ENCODE measurements at places on chromosomes 1 and 21. TPM values are rescaled to one million over a fixed set of nuclear protein-coding genes. Genes with fewer than 3 reads are reported as not detected.

Gene KLF17
- not detected for total RNA-seq

Gene SPATA21
- not detected for total RNA-seq

Gene RNU1-2
- not detected for total RNA-seq

Gene CD52
- total RNA-seq, result 5.8 TPM

Gene CCDC17
- total RNA-seq, result 0.52 TPM

Gene C1QTNF12
- not detected for total RNA-seq

Gene RLF
- 12.6 TPM for total RNA-seq

GRCh38 chr1:104906141-104906540 is 1156.4 kb downstream of the AMY1C start:
- no peak for DNase-seq

DNA sequence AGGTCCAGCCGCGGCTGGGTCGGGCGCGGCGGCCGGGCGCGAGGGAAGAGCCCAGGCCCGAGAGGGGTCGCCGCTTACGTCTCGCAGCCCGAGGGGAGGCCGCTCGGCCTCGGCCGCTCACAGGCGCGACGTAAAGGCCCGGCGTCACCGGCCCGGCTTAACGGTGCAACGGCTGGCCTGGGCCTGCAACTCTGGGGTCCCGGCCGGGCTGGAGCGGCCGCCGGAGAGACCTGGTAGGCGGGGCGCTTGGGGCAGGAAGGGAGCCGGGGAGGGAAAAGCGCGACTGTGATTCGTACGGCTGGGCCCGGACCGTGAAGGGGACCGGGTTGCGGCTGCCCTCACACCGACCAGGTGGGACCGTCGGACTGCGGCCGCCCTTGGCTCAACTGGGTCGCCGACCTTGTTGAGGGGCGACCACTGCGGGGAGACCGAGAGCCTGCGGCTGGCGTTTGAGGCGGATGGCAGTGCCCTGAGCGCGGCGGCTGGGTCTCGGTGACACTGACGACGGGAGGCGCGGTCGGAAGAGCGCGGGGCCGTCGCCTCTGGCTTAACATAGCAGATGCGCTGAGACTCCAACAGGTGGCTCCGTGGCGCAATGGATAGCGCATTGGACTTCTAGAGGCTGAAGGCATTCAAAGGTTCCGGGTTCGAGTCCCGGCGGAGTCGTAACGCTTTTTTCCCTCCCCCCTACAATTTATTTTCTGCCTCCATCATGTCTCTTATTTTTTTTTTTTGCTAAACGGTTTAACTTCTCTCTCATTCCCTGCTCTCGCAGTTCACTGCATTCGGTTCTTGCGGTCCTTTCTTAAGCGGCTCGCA is 31.8 kb downstream of the DNTTIP2 start:
- DNase-seq, result peak; percentile 91

DNA sequence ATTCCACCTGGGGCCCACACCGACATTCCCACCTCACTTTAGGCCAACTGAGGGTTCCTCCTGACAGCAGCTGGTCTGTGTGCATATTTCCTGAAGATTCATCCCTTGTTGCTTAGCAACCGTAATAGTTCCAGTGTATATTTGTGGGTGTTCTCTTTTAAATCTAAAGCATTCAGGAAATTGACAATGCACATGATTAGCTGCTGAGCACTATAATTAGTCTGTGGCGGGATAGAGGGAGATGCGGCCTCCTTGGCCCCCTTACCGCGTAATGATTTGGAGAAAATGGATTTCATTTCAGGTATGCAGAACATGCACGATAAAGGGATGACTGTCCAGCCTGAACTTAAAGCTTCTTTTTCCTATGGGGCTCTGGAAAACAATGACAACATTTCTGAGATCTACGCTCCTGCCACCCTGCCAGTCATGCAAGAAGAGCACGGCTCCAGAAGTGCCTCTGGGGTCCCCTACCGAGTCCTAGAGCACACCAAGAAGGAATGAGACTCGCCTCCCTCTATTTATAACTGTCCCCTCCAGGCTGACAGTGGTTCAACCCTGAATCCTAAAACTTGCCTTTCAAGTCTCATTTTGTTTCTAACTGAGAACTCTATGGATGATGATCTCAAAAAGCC is 33.8 kb upstream of the RCAN3 start:
- no peak for DNase-seq

GRCh38 chr1:178161516-178161915 is 67.6 kb downstream of the RASAL2 start:
- DNase-seq, result no peak

DNA sequence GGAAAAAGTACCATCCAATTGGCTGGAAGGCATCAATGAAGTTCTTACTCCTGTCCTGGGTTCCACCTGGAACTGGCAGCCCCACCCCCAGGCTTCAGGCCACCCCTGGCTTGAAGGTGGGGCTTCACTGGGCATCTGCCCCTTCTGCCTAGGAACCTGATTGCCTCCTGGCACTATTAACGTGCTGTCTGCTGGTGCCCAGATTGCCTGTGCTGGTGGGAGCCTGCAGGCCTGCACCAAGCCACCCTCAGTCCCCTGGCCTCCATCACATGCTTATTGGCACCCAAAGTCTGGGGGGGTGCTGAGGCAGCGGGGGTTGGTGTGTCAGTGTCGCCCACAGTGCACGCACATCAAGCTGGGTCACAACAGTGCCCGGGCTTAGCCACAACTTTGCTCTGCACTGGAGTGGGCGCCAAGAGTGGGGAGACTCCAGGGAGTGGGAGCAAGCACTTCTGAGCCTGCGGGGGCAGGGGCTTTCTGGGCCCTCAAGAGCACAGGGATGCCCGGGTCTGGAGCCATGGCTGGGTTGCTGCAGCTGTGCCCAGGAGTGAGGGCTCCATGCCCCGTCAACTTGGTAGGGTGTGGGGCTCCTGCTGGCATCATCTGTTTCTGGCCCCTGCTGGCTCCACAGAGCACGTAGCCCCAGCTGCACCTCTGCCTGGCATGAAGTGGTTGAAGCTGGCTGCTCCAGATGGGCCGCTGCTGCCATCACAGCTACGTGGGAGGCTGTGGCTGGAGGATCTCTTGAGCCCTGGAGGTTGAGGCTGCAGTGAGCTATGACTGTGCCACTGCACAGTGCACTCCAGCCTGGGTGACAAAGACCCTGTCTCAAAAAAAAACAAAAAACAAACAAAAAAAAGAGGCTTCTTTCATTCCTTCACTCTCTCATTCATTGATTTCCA is 4.1 kb upstream of the LSM10 start:
- DNase-seq, result no peak

GRCh38 chr1:92273039-92273438 is 25.7 kb downstream of the GLMN start:
- no peak for DNase-seq

GRCh38 chr1:156226782-156227181 is 14.0 kb downstream of the PMF1 start:
- no peak for DNase-seq

DNA sequence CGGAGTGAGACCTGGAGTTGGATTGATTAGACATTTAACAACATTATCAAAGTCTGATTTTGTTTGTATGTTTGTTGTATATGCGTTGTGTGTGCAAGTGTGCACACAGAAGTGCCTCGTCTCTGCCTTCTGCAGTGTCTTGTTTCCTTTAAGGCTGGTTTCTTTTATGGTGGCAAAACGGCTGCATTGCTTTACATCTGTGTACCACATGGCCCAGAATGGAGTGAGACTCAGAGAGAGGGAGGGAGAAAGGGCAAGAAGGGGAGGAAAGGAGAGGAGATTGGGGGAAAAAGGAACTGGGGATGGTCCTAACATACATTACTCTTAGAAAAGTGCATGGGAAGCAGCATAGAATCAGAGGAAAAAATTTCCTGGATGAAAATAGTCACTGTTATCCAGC is 99.7 kb upstream of the WLS start:
- no peak for DNase-seq

- DNase-seq, result no peak
Observed at GRCh38 chr1:235468004-235468403, 36.2 kb downstream of the B3GALNT2 start.

DNA sequence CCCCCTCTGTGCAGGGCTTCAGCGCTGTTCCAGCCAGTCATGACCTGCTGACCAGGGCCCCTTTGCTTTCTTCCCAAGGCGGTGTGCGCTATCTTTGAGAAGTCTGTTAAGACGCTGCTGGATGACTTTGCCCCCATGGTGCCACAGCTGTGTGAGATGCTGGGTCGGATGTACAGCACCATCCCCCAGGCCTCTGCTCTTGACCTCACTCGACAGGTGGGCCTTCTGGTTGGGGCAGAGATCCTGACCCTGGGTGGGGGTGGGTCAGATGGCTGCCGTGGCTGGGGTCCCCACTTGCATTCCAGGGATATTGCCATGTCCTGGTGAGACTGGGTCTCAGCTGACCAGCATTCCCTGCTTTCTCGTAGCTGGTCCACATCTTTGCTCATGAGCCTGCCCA is 9.0 kb upstream of the DPH2 start:
- DNase-seq, result no peak

DNA sequence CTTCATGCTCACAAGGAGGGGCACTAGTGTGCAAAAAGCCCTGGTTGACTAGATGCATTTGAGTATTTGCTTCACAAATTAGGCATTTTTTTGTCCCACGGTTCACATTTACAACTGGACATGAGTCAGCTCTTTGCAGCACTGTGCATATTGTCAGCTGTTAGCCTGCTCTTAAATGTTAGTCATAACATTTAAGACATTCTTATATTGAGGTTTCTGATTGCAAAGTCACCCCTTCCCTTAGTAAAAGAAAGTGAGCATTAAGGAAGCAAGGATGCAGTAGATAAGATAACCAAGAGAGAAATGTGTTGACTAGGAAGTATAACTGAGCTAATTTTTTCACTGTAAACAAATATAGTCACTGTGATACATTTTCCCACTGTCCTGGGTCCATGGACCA is 132.6 kb upstream of the CTTNBP2NL start:
- no peak for DNase-seq

DNA sequence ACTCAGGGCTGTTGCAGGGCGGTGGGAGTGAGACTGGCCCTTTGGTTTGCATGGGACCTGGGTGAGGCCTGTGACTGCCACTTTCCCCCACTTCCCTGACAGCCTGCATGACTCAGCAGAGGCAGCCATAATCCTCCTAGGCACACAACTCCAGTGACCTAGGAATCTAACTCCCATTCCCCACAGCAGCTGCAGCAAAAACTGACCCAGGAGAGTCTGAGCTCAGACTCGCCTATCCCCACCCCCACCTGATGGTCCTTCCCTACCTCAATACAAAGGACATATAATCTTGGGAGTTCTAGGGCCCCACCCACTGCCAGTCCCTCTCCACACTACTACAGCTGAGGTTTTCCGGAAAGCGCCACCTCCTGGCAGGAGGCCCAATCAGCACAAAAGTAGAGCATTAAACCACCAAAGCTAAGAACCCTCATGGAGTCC is 26.7 kb downstream of the NDC1 start:
- no peak for DNase-seq

DNA sequence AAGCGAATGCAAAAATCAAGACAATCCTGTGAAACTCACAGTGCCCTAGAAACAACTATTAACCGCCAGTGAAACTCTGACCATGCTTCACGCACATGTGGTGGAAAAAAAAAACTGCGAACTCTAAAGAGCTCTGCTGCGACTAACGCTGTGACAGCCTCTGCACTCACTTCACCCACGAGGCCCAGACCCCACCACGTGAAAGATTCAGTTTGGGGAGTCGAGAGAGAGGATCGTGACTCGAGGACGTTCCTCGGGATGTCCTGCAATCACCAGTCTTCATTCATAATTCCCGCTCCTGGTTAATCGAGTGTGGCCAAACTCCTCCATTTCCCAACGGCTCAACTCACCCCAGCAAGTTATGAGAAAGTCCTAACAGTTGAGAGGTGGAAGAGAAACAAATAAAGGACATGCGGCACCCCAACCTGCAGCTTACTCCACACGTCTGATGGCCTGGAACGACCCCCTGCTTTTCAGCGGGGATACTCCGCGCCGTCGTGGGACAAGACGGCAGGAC is 1.1 kb downstream of the SERBP1 start:
- no peak for DNase-seq

DNA sequence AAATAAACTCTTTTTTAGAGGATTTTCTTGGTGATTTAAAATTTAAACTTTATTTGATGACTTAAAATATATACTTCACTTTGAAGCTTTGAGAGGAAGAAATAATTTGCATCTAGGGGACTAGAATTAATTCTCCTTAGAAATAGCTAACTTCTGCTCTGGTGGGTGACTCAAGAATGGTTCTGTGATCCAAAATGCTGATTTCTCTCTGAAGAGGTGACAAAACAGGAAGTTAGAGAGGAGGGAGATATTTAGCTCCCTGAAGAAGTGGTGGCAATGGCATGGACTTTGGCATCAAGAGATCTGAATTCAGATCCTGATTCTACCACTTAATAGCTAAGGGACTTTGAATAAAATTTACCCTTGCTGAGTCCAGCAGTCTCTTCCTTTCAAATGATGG is 125.8 kb upstream of the ATP1B1 start:
- DNase-seq, result no peak

Data from right atrium auricular region (tissue), 2 donors.